ENCODE measurements at places on chromosomes 4 and X.

GRCh38 chrX:100625985-100626491, 10.6 kb downstream of the TSPAN6 start:
- no peak for DNase-seq

DNA sequence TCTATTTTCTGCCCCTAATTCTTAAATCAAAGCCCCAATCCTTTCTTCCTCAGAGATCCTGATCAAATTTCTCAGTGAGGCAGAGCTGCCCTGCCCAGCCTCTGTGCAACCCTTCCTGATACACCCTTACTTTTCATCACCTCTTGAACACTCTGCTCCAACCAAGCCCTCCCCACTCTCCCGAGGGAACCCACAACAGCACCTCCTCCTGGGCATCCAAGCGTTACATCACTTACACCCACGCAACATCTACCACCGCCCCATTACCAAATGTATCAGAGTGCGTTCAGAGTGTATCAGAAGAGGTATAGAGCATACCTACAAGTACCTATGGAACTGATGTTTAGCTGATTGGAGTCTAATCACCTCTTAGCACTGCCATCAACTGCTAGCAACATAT, 186.5 kb downstream of the RAP1GDS1 start:
- DNase-seq: no peak

DNA sequence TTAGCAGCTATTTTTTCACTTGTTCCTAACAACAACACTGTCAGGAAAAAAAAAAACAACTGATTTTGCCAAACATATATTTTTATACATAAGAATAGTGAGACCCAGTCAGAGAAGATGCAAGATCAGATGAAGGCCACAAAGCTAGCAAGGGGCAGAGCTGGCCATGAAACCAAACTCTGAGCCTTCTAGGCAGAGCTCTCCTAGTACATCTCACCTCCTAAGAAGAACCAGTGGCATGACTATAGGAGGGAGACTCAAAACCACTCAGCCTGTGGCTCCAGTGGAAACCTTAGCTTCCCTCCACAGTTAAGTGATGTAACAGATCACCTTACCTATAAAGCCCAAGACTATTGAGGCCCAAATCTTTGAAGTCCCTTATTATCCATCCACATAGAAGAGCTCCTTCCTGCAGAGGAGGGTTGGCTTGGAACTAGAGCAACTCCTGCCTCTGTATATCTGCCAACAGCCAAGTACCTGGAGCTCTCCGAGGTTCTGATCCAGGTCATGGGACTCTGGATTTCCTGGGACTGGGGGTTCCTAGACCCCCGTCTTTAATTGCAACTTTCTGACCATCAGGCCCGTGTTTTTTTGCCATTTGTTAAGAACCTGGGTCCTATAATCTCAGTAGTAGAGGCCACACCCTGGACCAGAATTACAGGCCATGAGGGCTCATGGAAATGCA, 136.5 kb downstream of the SH3KBP1 start:
- no peak for DNase-seq

DNA sequence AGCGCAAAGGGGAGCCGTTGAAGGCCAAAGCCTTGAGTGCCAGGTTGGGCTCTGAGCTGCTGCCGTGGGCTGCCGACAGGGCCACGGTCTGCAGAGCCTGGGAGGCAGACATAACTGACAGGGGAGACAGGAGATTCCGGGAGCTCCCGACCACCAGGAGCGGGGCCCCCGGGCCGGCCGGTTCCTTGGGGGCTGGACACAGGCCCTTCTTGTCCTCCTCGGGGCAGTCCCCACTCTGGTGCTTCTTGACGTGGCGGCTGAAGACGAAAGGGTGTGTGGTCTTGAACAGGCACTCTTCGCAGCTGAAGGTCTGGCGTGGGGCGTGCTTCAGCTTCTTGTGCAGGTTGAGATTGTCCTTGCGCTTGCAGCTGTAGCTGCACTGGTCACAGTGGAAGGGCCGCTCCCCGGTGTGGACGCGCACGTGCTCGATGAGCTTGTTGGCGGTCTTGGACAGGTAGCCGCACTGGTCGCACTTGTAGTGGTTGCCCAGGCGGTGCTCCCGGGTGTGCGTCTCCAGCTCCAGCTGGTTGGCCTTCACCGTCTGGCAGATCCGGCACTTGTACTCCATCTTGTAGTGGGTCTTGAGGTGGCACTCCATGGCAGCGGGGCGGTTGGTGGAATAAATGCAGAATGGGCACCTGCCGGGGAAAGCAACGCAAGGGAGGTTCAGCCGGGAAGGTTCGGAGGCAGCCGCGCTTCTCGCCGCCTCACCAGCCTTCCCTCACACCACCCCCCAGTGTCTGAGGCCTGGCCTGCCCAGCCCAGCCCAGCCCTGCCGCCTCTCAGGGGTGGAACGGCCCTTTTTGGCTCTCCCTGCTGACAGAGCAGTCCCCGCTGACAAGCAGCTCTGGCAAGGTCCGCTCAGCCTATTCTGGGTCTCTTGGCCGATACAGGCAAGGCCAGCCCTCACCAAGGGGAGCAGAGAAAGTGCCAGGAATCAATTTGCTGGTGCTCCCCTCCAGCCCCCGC, 81.3 kb downstream of the C4orf51 start:
- DNase-seq: no peak

- DNase-seq: no peak
Observed at GRCh38 chr4:98921292-98921691, 7.6 kb downstream of the EIF4E start.

DNA sequence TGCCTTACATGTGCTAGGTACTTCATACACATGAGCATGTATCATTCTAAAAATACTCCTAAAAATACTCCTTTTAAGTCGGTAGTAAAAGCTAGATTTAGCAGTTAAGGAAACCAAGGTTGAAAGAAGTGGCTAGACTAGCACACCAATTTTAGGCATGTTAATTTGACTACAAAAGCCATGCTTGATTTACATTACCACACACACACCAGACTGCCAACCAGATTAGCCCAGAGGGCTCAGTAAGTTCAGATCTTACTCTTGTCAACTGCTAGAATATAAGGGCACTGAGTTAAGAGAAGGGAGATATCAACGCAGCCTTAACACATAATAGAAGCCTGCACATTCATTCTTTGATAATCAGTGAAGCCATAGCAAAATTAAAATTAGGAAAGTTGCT, 117.9 kb downstream of the MID1IP1 start:
- DNase-seq: no peak

GRCh38 chr4:99043346-99043745, 45.2 kb downstream of the ADH5 start:
- DNase-seq: no peak

DNA sequence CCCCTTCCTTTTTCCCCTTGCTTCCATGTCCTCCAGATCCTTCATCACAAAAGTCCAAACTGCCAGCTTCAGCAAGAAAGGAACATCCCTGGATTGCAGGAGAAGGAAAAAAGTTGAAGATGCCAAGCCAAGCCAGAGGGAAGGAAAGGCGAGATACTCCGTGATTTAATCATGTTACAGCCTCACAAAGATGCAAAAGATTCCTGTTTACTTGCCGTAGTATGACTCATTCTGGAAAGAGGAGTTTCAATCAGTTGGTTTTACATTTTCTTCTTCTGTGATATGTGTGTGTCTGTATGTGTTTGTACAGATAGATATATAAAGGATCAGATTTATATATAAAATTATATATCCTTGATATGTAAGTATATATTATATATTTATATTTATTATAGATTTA, 69.3 kb downstream of the BTC start:
- no peak for DNase-seq

DNA sequence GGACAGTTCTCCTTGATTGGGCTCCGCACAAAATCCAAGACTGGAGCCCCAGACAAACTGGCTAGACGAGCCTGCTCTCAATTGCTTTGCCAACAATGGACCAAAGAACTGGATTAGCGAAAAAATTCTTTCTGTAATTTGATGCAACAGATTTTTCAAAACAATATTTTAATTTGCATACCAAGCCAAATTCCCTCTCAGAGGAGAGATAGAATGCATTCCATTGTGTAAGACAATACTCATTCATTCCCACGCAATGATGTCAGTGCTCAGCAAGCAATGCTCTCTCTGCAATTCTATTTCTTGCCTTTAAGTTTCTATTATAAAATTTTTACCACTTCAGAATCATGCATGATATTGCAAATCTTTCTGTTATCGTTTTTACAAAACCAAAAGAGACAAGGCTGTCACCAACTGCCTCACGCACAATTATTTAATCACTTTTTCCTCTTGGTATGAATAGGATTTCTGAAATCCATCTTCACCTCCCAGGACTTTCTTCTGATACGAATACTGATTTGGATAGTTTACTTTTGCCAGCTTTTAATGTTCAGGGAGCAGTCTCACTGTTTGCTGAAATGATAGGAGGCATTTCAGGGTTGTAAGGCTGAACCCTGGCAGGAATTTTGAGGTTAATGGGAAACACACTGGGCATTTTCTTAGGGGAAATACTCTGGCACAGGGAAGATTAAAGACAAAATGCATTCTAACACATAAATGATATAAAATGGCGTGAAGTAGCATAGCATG, 46.1 kb upstream of the HCCS start:
- DNase-seq: peak; percentile 44

GRCh38 chrX:51487960-51488267, 8.5 kb downstream of the NUDT11 start:
- no peak for DNase-seq

DNA sequence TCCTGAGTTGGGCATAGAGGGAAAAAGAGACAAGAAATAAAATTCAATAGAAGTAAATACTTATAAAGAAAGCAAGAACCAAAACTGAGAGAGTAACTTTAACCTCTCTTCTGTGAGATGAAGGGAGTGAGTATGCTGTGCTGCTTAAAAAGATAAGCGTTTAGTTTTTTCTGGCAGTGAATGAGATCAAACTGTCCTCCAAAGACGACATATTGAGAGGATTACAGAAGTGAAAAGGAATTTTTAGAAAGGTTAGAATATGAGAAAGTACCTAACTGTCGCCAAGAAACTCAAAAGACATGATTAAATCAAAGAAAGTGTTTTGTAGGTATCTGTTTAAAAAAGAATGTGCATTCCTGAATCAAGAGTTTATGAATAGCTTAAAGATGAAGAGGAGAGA, 16.0 kb downstream of the GAB1 start:
- DNase-seq: no peak

DNA sequence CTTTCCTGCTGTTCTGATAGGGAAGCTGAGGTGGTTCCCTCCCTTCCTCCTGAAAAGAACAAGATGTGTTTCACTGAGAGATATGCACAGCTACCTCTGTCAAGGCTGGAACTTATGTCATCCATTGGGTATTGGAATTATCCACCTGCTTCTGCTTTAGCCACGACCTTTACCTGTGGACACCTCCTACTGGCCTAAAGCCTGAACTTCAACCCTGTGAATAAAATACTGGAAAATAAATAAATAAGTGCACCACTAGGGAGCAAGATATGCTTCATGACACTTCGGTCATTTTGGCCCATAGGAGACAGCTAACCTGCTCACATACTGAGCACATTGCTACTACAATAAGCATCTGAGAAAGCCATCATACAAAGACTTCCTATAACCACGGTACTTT, 419.9 kb upstream of the NWD2 start:
- no peak for DNase-seq

- no peak for DNase-seq
Observed at GRCh38 chrX:131942034-131942433, 81.1 kb upstream of the STK26 start.

- no peak for DNase-seq
Observed at GRCh38 chrX:53050841-53051240, 2.3 kb downstream of the GPR173 start.

GRCh38 chr4:137599734-137600133, 67.4 kb upstream of the PCDH18 start:
- DNase-seq: no peak

- no peak for DNase-seq
Observed at GRCh38 chr4:24137671-24138601, 248.1 kb upstream of the PPARGC1A start.
